ENCODE measurements at places on chromosomes 6 and 20. TPM values are rescaled to one million over a fixed set of nuclear protein-coding genes. Genes with fewer than 3 reads are reported as not detected.

ANKRD66 gene
- not detected for total RNA-seq

BPI gene
- 49.4 TPM for total RNA-seq

ADGB gene
- 0.52 TPM for total RNA-seq

TFAP2B gene
- not detected for total RNA-seq

ETV7 gene
- 1.4 TPM for total RNA-seq

BMP5 gene
- not detected for total RNA-seq

EXOC2 gene
- 32.8 TPM for total RNA-seq
